ENCODE measurements at places on chromosomes 2 and 18.
A peak's percentile ranks its signal among the peaks of the same experiment; 100 is the strongest.

- no peak for DNase-seq
These were observed 179.1 kb downstream of the ZFP36L2 start for GRCh38 chr2:43047187-43047780.

GRCh38 chr18:12046046-12046750 lies 47.4 kb upstream of the ANKRD62 start:
- no peak for DNase-seq

GRCh38 chr18:14916181-14916580 lies 168.2 kb downstream of the ANKRD30B start:
- DNase-seq = no peak

DNA sequence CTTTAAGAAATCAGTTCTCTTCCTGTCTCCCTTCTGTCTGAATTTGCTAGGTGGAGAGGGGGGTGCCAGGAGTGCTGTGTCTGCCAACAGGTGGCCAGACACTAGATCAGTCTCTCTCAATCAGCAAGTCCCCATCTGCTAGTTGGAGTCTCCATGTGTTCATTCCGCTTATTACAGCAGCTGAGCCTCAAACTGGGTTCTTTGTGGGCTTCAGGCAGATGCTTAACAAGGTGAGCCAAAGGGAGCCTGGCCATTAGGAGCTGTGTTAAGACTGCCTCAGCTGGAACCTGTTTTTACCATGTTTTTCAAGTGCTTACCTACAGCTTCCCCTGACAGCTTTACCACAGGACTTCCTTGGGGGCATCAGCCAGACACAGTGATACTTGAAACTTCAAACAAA lies 401.9 kb downstream of the LRP1B start:
- DNase-seq = no peak

GRCh38 chr2:75548036-75548573 lies 12.6 kb downstream of the EVA1A start:
- DNase-seq = peak; percentile 23

Measured in NAMALWA (cell line).